ENCODE measurements at places on chromosomes 3 and 15.

- DNase-seq: no peak
These were observed 3.1 kb downstream of the RBP2 start for GRCh38 chr3:139473155-139473771.

- DNase-seq: no peak
These were observed 167.7 kb downstream of the BCHE start for GRCh38 chr3:165669504-165669903.

DNA sequence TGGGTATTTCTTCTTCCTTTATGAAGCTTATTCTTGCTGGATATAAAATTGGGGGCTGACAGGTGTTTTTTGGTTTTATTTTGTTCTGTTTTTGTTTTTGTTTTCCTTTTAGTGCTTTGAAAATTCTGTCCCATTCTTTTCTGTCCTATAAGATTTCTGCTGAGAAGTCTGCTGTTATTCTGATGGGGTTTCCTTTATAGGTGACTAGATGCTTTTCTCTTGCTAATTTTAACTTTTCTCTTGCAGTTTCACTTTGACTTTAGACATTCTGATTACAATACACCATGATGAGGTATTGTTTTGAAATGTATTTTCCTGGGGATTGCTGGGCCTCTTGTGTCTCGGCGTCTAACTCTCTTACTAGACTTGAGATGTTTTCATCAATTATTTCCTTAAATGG lies 22.8 kb downstream of the TTC14 start:
- no peak for DNase-seq

DNA sequence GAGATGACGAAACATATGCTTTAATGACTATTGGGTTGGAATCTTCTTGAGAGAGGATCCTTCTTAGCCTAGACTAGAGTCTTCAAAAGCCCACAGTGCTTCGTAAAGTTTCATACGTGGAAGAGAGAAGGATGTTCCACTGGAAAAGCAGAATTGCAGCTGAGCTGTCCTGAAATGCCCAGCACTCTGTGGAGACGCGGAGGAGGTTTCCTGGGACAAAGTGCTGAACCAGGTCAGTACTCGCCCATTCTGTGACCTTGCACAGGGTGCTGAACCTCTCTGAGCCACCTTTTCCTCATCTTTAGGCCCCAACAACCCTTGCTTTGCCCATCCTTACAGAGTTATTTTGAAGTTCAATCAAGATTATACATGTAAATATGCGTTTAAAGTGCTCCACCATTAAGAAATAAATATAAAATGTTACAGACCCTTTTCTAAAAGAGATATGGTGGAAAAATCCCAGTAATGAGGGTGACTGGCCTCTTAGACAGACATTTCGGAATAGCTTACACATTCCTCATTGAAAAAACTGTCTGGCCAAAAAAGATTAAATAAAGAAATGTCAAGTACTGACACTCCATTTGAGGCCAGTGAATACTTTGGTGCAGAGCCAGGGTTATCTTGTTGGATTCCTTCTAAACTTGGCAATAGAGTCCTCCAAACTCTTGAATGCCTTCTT lies 4.2 kb upstream of the MAGEF1 start:
- no peak for DNase-seq

DNA sequence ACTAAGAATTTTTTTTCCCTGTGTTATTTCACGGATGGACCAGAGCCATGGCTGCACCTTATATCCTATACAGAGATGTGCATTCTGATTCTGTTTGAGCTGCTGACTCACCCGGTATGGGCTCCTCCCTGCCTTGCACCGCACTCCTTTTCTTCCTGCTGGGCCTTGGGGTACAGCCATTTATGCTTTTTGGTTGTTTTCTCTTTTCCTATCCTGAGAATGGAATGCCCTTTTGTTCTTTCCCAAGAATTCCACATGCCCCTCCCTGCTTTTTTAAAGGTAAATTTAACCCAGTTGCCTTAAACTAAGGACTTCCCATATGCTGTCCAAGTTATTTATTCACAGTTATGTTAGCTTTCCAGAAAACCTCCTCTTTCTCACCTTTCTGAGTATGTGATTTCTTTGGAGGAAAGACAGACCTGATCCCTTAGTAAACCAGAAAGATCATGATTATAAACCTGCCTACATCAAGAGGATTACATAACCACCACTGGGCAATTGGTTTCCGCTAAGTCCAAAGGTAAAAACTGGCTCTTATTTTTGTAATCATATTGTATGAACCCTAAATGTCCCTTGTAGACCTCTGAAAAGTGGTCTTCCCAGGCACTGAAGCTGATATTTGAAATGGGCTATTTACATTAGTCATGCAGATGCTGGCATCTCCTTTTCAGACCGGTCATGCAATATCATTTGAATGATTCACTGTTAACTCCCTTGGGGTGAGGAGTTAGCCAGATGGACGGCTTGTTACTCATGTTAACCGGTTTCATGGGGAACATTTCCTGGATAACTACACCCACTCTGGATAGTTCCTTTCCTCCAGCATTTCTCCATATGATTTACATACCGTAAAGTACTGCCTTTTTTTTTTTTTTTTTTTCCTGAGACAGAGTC lies 45.5 kb downstream of the TMOD3 start:
- peak; percentile 96 for DNase-seq

DNA sequence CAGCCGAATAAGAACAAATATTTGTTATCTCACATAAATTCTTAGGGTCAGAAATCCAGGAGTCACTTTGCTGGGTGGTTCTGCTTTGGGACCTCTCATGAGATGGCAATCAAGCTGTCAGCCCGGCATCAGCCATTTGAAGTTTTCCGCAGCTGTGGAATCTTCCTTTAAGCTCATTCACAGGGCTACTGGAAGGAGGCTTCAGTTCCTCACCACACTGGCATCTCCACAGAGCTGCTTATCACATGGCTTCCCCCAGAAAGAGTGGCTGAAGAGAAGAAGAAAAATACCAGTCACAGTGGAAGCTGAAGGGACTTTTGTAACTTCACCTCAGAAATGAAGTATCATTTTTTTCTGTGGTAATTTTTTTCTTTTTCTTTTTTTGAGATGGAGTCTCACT lies 267.7 kb downstream of the CHL1 start:
- DNase-seq: no peak

DNA sequence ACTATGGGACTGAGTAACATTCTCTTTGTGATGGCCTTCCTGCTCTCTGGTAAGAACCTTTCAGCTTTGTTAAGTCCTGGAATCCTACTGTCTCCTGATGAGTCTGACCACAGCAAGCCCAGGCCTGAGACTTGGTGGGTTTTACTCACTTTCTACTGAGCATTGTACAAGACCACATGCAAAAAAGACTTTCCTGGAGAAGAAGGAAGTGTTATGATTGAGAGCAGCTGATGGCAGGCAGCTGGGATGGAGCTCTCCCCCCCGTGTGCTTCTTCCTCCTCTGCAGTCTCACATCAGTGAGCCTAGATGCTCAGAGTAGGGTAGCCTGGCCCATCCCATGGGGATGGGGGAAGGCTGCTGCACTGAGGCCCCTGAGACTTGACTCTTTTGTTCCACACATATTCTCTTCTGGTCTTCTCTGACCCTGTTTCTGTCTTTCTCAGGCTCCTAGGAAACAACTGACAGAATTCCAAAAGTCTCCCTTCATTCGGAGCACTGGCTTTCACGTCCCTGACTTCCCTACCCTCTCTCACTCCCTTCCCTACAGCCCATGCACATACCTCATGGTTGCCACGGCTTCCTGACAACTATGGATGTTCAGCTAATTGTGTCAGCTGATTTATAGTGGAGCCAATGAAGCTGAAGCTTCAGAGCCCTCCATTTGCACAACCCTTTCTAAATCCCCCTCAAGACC lies 36.6 kb downstream of the CD86 start:
- DNase-seq: no peak

- DNase-seq: no peak
These were observed 25.9 kb downstream of the EXOG start for GRCh38 chr3:38522002-38522401.

GRCh38 chr3:31479431-31479830 lies 53.3 kb upstream of the STT3B start:
- no peak for DNase-seq

DNA sequence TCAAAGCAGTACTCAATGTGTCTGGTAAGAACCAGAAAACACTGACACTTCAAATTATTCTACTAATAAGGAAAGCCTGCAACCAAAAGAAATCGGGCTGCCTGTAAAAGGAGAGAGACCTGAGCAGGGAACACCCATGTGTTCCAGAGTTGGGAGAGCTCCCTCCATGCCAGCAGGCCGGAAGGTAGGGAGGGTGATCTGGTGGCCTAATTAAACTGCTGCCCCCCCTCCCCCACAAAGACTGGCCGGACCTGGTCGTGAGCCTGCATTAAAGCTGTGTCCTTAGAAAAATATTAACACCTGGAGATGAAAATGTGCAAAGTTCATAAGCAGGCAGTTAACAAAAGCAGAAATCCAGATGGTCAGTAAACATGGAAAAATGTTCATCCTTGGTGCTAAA lies 170.6 kb upstream of the BHLHE40 start:
- DNase-seq: no peak

DNA sequence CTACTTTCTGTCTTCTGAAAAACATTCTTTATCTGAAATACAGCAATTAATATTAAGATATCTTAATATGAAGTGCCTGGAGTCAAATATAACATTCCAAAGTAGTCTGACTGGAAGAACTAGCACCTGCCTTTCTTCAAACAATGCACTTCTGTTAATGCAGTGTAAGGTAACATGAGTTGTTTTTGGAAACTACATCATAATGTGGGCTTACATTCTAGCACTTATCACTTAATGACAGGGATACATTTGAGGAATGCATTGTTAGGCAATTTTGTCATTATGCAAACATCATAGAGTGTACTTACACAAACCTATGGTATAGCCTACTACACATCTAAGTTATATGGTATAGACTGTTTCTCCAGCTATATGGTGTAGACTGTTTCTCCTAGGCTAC lies 49.2 kb downstream of the SLC15A2 start:
- DNase-seq: no peak

- no peak for DNase-seq
These were observed 1.6 kb upstream of the CCDC54 start for GRCh38 chr3:107375682-107376081.

GRCh38 chr15:52076889-52077781 lies 35.4 kb downstream of the BCL2L10 start:
- peak; percentile 92 for DNase-seq

GRCh38 chr15:90818251-90819210 lies 49.9 kb upstream of the FURIN start:
- no peak for DNase-seq

- no peak for DNase-seq
These were observed 6.5 kb upstream of the COL7A1 start for GRCh38 chr3:48601622-48601994.

- no peak for DNase-seq
These were observed 9.5 kb upstream of the CSPG4 start for GRCh38 chr15:75721923-75722870.

DNA sequence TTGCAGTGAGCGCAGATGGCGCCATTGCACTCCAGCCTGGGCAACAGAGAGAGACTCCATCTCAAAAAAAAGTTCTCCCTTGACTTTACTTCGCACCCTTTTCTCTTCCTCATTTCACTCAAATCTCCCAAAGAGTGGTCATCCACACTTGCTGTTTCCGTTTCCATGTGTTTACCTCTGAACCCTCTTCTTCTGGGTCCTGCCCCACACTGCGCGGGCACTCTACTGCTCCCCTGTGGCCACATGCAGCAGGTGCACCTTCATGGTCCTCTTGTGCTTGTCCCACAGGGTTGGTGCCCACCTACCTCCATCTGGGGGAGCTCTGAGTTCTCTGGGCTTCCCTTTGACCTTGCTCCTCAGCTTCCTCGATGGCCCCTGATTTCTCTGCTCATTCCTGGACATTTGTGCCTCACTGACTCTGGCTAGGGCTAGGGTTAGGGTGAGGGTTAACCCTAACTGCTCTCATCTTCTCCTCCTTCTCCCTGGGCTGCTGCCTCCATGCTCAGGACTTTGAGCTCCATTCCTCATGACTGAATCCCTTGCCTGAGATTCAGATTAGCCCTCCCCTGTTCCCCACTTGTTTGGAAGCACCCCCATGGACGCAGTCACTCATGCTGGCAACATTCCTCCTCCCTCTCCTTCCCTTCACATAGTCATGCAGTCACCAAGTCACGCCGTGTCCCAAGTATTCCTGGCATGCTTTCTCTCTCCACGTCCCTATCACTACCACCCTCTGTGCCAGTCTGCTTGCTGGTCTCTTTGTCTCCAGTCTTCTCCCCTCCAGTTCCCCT lies 26.6 kb upstream of the KY start:
- no peak for DNase-seq

GRCh38 chr3:94972066-94972465 lies 909.2 kb downstream of the NSUN3 start:
- no peak for DNase-seq

GRCh38 chr15:33098094-33099058 lies 96.1 kb downstream of the FMN1 start:
- peak; percentile 95 for DNase-seq

DNA sequence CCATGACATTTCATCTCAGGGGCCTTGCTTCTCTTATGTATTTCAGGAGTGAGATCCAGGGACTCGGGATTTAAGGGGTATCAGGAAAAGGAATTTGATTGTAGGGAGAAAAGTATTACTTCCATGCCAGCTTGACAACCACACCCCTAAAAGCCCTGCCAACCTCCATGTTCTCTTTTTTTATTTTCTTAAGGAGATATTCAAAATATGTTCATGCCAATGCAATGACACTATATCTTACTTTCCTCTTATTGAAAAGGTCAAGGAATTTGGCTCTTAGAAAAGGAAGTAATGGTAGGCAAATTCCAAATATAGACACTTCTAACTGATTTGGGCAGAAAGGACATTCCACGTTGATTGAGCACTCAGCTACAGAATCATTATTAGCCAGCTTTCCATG lies 407.5 kb upstream of the NECTIN3 start:
- no peak for DNase-seq

- no peak for DNase-seq
These were observed 50.4 kb downstream of the SLC25A26 start for GRCh38 chr3:66271231-66271630.

All from brain microvascular endothelial cell (primary cell).